ENCODE measurements at places on chromosomes 12 and 14. TPM values are rescaled to one million over a fixed set of nuclear protein-coding genes. Genes with fewer than 3 reads are reported as not detected.

GRCh38 chr14:99968941-99969340, 96.3 kb upstream of the EVL start:
- no peak overlapping the region for H3K4me3 ChIP-seq
- DNase-seq = no peak
- H3K4me1 ChIP-seq = peaks cover 13% of the 10 kb centered on the region
- H3K27me3 ChIP-seq = no peaks in the 10 kb centered on the region
- H3K27ac ChIP-seq = no peak overlapping the region

ANKRD33 gene
- not detected for total RNA-seq

DNA sequence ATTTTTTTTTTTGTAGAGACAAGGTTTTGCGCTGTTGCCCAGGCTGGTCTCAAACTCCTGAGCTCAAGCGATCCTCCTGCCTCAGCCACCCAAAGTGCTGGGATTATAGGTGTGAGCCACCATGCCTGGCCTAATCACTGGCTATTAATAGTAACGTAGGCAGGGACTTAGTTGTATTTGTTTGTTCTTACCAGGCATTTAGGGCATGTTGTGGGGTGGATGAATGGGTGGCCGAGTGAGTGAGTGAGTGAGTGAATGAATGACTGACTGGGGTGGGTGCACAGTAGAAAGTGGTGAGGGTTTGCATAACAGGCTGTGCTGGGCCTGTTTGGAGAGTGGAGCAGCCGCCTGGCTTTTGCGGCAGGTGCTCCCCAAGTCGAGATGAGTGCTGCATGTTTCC, 87.0 kb downstream of the FOXN4 start:
- no peaks in the 10 kb centered on the region for H3K4me1 ChIP-seq
- no peak for DNase-seq
- H3K27me3 ChIP-seq = no peaks in the 10 kb centered on the region
- no peak overlapping the region for H3K27ac ChIP-seq

MIP gene
- not detected for total RNA-seq

- H3K36me3 ChIP-seq = no peaks in the 10 kb centered on the region
- peaks cover 21% of the 10 kb centered on the region for H3K4me1 ChIP-seq
- peak; percentile 12 for DNase-seq
- no peak overlapping the region for H3K4me3 ChIP-seq
Measured at GRCh38 chr14:93033983-93034670, 81.6 kb downstream of the ITPK1 start.

MANSC4 gene
- total RNA-seq = not detected

DNA sequence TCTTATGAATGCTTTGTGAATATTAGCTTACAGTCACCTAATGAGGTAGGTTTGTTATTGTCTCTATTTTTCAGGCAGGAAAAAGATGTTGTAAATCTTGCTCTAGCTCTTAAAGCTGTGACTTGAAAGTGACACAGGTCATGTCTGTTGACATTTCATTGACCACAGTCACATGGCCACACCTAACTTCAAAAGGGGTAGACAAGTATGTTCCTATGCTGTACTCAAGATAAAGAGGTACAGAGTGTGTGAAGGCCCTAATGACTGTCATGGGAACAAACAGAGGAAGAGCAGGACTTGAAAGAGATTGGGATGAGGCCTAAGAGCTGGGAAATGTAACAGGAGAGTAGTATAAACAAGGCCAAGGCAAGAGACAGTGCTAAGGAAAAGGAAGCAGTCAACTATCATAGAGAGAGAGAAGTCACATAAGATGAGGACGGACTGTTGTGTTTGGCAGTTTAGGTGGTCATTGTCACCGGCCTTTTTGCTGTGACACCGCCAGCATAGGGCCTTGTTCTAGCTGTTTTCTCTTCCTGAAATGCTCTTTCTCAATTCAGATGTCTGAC, 181.0 kb downstream of the CFAP54 start:
- H3K27me3 ChIP-seq = no peaks in the 10 kb centered on the region
- no peaks in the 10 kb centered on the region for H3K36me3 ChIP-seq
- H3K27ac ChIP-seq = no peak overlapping the region
- no peak overlapping the region for H3K4me3 ChIP-seq
- DNase-seq = no peak

DNA sequence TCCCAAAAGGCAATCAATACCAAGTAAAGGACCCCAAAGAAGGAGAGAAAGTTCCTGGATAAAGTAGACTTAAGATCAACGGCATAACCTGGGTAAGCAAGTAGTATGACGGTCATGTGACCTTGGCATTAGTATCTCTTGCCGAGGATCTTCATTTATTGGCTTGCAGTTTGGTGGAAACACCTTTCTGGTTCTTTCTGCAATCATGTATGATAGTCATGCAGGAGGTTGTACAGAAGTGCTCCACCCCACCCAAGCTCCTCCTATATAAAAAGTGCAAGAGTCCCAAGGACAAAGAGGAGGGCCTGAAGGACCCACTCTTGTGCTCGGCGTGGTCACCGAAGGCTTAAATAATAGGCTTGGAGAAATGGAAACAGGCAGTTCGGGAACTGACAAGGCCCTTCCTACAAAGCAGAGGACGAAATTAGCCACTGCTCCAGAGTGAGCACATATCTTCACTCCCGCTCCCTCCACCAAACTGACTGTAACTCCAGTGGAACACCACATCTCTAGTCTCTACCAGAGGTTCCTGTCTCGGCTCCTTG, 750 bp downstream of the CS start:
- no peaks in the 10 kb centered on the region for H3K27me3 ChIP-seq
- H3K27ac ChIP-seq = peak overlapping the region; percentile 99
- H3K4me1 ChIP-seq = peaks cover 57% of the 10 kb centered on the region
- peak; percentile 67 for DNase-seq

- peaks cover 7% of the 10 kb centered on the region for H3K4me1 ChIP-seq
- peaks cover 18% of the 10 kb centered on the region for H3K27me3 ChIP-seq
- no peaks in the 10 kb centered on the region for H3K36me3 ChIP-seq
- no peak overlapping the region for H3K27ac ChIP-seq
- no peak for DNase-seq
- H3K4me3 ChIP-seq = no peak overlapping the region
Measured at GRCh38 chr14:37590428-37591139, 4.5 kb downstream of the FOXA1 start.

- no peaks in the 10 kb centered on the region for H3K36me3 ChIP-seq
- DNase-seq = no peak
- no peak overlapping the region for H3K4me3 ChIP-seq
- H3K27me3 ChIP-seq = no peaks in the 10 kb centered on the region
- no peak overlapping the region for H3K27ac ChIP-seq
- no peaks in the 10 kb centered on the region for H3K4me1 ChIP-seq
Measured at GRCh38 chr12:20274008-20274407, 94.3 kb upstream of the PDE3A start.

B4GALNT3 gene
- total RNA-seq = 2.6 TPM

SLC8A3 gene
- total RNA-seq = not detected

GRCh38 chr12:102759466-102759865, 157.6 kb downstream of the PAH start:
- no peak for DNase-seq
- no peak overlapping the region for H3K27ac ChIP-seq
- H3K27me3 ChIP-seq = no peaks in the 10 kb centered on the region
- H3K4me1 ChIP-seq = no peaks in the 10 kb centered on the region

DNA sequence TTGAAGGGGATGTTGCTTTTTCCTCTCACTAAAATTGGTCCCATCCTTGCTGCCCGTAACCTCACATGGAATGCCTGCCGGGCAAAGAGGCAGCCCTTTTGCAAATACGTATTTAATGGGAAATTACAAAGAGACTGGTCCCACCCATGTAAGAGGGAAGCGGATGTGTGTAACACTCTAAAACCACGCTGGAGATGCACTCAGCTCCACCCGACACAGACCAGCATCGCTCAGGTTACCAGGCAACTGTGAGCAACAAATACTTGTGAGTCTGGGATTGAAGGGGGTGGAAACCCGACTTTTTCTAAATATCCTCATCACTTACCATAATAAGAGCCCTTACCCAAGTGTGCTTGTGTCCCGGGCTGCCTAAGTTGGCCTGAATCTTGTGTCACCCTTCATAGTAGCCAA, 47.7 kb downstream of the ELK3 start:
- peak; percentile 91 for DNase-seq
- H3K4me3 ChIP-seq = no peak overlapping the region
- no peaks in the 10 kb centered on the region for H3K27me3 ChIP-seq
- H3K4me1 ChIP-seq = peaks cover 61% of the 10 kb centered on the region
- H3K27ac ChIP-seq = peak overlapping the region; percentile 97
- H3K36me3 ChIP-seq = peaks cover under 1% of the 10 kb centered on the region

- no peak overlapping the region for H3K4me3 ChIP-seq
- no peaks in the 10 kb centered on the region for H3K36me3 ChIP-seq
- no peaks in the 10 kb centered on the region for H3K27me3 ChIP-seq
- no peaks in the 10 kb centered on the region for H3K4me1 ChIP-seq
- H3K27ac ChIP-seq = no peak overlapping the region
- no peak for DNase-seq
Measured at GRCh38 chr14:83816761-83817160, 1713.2 kb upstream of the FLRT2 start.

- no peak overlapping the region for H3K4me3 ChIP-seq
- no peaks in the 10 kb centered on the region for H3K27me3 ChIP-seq
- H3K27ac ChIP-seq = no peak overlapping the region
- no peaks in the 10 kb centered on the region for H3K36me3 ChIP-seq
Measured at GRCh38 chr12:96172981-96173380, 21.2 kb upstream of the ELK3 start.

- no peaks in the 10 kb centered on the region for H3K27me3 ChIP-seq
- no peak for DNase-seq
- no peak overlapping the region for H3K4me3 ChIP-seq
- H3K27ac ChIP-seq = no peak overlapping the region
Measured at GRCh38 chr12:124125203-124125871, 152.3 kb downstream of the ZNF664 start.

- no peaks in the 10 kb centered on the region for H3K27me3 ChIP-seq
- no peak overlapping the region for H3K27ac ChIP-seq
- H3K36me3 ChIP-seq = no peaks in the 10 kb centered on the region
- no peak for DNase-seq
Measured at GRCh38 chr14:22847661-22848341, 11.4 kb downstream of the MMP14 start.

- no peaks in the 10 kb centered on the region for H3K4me1 ChIP-seq
- no peak for DNase-seq
- no peaks in the 10 kb centered on the region for H3K36me3 ChIP-seq
- H3K4me3 ChIP-seq = no peak overlapping the region
- H3K27me3 ChIP-seq = no peaks in the 10 kb centered on the region
Measured at GRCh38 chr12:103802586-103802886, 38.5 kb downstream of the NT5DC3 start.

- DNase-seq = no peak
- no peaks in the 10 kb centered on the region for H3K4me1 ChIP-seq
- H3K27ac ChIP-seq = no peak overlapping the region
Measured at GRCh38 chr12:93812626-93813025, 135.5 kb downstream of the CRADD start.

ATP23 gene
- total RNA-seq = 6.7 TPM

RIMKLB gene
- total RNA-seq = 23.0 TPM

ADAMTS20 gene
- not detected for total RNA-seq

DNA sequence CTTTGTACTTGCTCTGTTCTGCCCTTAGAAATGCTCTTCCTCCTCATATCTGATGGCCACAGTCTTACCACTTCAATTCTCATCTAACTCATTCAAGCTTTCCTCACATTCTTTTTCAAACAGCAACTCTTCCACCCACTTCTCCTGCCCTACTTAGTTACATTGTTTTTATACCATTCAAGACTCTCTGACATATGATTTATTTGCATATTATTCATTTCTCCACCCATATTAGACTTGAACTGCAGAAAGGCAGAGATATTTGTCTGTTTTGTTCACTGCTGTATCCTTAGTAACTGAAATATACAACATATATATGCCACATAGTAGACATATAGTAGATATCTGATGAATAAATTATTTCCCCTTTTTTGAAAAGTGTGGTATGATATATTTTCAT, 95.5 kb upstream of the DCN start:
- no peaks in the 10 kb centered on the region for H3K27me3 ChIP-seq
- no peak overlapping the region for H3K27ac ChIP-seq
- DNase-seq = no peak
- H3K4me1 ChIP-seq = no peaks in the 10 kb centered on the region
- H3K4me3 ChIP-seq = no peak overlapping the region
- H3K36me3 ChIP-seq = no peaks in the 10 kb centered on the region

- H3K27me3 ChIP-seq = no peaks in the 10 kb centered on the region
- no peak overlapping the region for H3K4me3 ChIP-seq
- no peak for DNase-seq
Measured at GRCh38 chr14:36346052-36346451, 25.6 kb upstream of the MBIP start.

GRCh38 chr12:80226576-80226975, 127.2 kb downstream of the OTOGL start:
- H3K4me3 ChIP-seq = no peak overlapping the region
- no peak for DNase-seq
- no peaks in the 10 kb centered on the region for H3K36me3 ChIP-seq
- H3K27ac ChIP-seq = no peak overlapping the region

TMPRSS12 gene
- total RNA-seq = not detected

GRCh38 chr14:68843471-68844209, 50.8 kb upstream of the ZFP36L1 start:
- H3K27me3 ChIP-seq = no peaks in the 10 kb centered on the region
- H3K36me3 ChIP-seq = no peaks in the 10 kb centered on the region
- DNase-seq = peak; percentile 72
- H3K27ac ChIP-seq = no peak overlapping the region
- H3K4me3 ChIP-seq = no peak overlapping the region

DNA sequence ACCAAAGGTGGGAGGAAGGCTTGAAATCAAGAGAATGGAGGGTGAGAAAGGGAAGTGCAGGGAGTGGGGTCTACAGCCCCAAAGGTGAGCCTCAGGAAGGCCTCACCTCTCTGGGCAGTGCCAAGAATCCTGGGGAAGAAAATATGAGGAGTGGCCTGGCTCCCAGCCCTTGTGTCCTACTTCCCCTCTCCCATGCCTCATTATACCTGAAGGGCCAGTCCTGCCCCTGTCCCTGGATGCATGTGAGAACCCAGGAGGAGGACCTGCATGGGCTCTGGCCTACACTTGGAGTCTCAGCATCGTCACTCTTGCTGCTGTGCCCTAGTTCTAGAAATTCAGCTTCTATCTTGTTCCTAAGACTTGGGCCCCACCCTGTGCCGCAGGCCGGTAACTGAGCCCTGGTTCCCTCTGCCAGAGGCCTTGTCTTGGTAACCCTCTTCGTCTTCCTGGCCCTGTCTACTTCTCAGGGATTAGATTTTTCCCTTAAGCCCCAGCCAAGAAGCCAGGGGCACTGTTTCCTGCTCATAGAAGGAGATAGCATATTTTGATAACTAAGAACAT, 10.9 kb upstream of the MYH7 start:
- H3K27ac ChIP-seq = no peak overlapping the region
- H3K36me3 ChIP-seq = no peaks in the 10 kb centered on the region
- no peak overlapping the region for H3K4me3 ChIP-seq

DNA sequence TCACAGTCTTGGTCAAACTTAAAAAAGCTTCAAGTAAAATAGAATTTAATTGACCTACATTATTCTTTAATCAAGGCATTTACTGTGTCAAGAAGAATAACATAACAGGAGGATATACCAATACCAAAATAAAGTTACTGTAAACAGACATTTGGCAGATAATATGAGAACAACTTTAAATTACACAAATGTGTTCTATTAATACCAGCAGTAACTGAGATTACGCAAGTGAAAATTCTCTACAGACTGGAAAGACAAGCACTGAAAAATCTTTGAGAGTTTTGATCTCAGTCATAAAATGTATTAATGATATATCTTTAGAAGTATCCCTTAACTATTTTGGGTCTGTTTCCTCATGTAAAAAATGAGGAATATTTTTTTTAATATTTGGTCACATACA, 169.2 kb upstream of the SOX5 start:
- no peak overlapping the region for H3K4me3 ChIP-seq
- no peak for DNase-seq
- H3K4me1 ChIP-seq = no peaks in the 10 kb centered on the region
- H3K27ac ChIP-seq = no peak overlapping the region

Data from CD4-positive, alpha-beta memory T cell (primary cell).